Mucosa of descending colon (tissue), 3 donors: ENCODE measurements at places on chromosomes 2 and 18. TPM values are rescaled to one million over a fixed set of nuclear protein-coding genes. Genes with fewer than 3 reads are reported as not detected.

The BCL2 gene
- total RNA-seq: 20.5 TPM

The TWIST2 gene
- 13.4 TPM for total RNA-seq

The HOXD10 gene
- 4.1 TPM for total RNA-seq

The NDC80 gene
- 1.5 TPM for total RNA-seq

The FSHR gene
- total RNA-seq: not detected

The SDC1 gene
- total RNA-seq: 170 TPM

The ANKRD29 gene
- total RNA-seq: 1.5 TPM

The NT5C1B gene
- not detected for total RNA-seq

The TCF4 gene
- 24.6 TPM for total RNA-seq
